Stimulated activated CD8-positive, alpha-beta memory T cell treated with anti-CD3 and anti-CD28 coated beads, Interleukin-2, amount 100 ng/mL, for 1 hour (primary cell): ENCODE measurements at places on chromosomes 7 and 10.

DNA sequence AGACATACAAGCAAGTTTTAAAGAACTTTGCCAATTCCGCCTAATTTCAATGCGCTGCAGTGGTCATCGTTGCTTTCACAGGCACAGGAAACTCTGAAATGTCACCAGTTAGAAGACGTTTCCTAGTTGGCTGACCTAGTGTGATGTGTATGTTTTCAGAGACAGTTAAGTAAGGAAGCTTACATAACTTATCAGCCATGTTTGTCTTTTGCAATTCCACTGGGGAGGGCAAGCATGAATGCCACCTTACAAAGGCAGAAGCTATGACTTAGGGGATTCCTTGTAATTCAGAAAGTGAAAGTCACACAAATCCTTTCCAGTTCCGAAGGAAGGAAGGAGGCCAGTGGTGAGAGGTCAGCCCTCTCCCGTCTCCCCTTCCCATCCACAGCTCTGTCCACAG is 15.0 kb upstream of the NPS start:
- no peak for DNase-seq

DNA sequence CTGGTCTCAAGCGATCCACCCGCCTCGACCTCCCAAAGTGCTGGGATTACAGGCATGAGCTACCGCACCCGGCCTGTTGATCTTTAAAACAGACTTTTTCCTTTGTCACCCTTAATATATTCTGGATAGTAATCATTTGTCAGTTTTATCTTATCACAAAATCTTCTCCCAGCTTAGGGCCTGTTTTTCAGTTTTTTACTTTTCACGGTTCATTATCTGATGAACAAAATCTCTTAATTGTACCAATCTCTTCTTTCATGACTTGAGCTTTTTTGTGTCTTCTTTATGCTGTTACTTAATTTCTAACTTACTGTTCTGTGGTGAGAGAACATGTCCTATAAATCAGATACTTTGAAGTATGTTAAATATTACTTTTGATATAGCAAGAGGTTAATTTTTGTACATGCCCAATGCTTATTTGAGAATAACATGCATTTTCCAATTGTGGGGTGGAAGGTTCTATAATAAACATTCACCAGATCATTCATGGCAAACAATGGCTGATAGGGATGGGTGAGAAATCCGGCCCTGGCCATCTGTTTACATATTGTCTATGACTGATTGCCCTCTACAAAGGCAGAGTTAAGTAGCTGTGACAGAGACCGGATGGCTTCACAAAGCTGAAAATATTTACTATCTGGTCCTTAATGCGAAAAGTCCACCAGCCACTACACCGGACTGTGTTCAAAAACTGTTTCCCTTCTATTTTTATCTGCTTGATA is 5.3 kb downstream of the PAPOLB start:
- no peak for DNase-seq

GRCh38 chr10:52674474-52674873 is 98.1 kb downstream of the MBL2 start:
- DNase-seq, result no peak

DNA sequence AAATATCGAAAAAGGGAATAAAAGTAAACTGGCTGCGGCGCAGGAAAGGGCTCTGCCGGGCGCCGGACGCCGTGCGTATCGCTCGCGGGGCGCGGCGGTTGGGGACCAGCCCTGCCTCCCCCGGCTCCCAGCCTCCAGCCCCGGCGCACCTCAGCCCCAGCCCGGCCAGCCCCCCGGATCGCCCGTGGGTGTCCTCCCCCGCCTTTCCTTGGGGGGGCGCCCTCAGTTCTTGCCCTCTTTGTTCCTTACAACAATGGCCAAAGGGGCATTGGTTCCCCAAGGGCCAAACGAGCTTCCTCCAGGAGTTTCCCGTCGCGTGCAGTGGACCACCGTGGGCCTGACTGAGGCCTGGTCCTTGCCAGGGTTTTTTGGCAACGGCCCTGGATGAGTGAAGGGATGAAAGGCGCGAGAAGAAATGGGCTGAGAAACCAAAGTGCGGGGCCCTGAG is 1.2 kb downstream of the MACROH2A2 start:
- DNase-seq, result no peak

GRCh38 chr10:63977329-63977923 is 456.2 kb downstream of the REEP3 start:
- no peak for DNase-seq

GRCh38 chr10:113118882-113119281 is 168.8 kb downstream of the TCF7L2 start:
- DNase-seq, result no peak

DNA sequence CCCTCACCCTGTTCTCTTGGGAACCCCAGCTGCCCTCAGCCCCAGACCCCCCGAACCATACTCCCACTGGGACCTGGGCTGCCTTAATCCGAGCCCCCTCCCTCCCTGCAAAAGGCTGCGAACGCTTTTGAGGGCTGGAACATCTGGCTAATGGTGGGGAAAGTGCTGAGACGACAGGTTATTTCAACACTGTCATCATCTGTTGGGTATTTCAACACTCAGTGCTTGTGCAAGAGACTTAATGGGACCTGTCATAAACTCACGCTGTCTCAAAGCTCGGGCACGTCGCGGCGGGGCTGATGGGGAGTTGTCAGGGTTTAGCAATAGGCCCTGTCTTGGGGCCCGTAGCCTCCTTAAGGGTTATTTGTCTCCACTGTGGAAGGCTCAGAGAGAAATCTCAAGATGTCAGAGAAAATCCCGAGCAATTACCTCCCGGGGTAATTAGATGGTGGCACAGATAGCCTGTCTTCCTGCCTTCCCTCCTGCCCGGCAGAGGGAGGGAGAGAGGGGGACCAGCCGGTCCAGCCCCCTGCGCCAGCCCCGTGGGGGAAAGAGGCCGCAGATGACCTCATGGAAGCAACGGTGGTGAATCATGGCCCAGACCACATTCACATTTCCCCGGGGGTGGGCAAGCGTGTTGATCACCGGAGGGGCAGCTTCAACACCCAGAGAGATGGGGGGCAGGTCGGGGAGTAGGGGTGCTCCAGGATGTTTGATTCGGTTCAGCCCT is 88.7 kb upstream of the MYL10 start:
- DNase-seq, result no peak
